ENCODE measurements at places on chromosomes 7 and 10.

DNA sequence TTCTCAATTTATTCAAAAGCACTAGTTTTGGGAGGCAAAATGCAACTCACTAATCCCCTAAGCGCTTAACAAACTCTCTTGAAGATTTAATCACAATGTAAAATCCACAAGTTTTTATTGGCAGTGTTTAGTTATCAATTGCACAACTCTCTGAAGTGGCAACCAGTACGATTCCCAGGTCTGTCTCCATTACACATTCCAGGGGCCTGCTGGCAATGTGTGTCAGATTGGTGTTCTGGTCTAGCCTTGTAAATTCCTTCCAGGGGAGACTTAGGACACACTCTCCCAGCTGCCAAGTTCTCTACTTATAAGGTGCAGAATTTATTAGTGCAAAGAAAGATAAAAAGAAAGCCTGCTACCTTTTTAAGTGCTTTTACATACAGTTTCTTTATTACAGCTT lies 164.7 kb upstream of the HPS1 start:
- DNase-seq: no peak

- DNase-seq: no peak
These were observed 135.4 kb upstream of the RSU1 start for GRCh38 chr10:16952610-16953009.

- no peak for DNase-seq
These were observed 12.1 kb downstream of the BRAT1 start for GRCh38 chr7:2542916-2543871.

GRCh38 chr7:126460664-126461063 lies 792.1 kb downstream of the GRM8 start:
- DNase-seq: no peak

DNA sequence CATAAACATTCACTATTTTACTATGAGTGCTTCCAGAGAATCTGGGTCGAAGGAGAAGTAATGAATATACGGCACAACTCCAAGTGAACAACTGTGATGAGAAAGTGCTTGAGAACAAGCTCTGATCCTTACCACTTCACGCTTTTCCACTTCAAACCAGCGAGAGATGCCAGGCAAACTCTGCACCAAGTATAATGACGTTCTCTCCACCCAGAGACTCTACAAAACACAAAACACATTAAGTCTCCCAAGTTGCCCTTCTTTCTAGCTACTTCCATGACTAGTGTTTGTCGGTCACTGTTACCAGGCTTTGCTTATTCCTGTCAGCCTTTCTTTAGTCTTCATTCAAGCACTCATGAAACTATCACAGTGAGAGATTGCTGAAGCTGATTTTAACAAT lies 193.1 kb upstream of the IMMP2L start:
- no peak for DNase-seq

DNA sequence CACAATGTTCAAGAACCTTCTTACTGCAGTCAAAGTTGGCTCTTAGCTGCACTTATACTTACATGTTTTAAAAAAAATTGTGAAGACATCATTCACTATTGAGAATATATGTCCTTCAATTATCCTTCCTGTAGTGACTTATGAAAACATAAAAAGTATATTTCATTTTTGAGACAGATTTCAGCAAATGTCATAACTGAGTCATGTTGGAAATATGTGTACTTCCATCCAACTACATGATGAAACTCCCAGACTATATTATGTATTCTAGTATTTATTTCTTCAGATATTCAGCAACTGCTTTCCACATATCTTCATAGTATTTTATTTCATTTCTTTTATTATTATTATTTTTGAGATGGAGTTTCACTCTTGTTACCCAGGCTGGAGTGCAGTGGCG lies 160.2 kb downstream of the ARHGAP12 start:
- no peak for DNase-seq

DNA sequence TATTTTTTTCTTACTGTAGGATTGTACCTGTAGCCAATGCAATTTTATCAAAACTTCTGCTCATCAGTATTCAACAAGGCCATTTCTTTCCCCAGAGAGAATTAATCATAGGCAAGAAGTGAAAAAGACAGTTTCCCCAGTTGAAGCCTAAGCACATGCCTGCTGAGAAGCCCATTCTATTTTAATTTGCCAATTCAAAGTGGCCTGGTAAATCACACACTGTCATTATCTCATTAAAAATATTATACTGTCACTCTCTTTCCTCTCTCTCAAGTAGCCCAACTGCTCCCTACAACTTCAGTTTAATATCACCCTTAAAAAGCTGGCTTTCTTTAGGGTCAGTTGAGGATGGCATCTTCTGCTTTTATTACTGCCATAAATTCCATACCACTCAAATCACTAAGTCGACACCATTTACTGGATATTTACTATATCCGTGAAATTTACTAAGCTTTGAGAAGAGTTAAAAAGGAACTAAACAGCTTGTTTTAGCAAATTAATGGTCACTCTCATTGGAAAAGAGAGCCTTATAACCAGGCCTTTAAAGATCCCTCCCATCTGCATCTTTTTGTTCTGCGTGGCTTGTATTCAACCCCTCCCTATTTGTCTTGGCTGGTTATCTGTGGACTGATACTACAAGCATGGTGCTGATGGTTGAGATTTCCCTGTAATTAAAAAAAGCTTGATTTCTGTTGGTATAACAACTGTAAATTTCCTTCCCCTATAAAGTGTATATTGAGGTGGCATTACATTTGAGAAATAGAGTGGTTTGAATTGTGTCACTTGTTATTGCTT lies 30.6 kb downstream of the COL28A1 start:
- no peak for DNase-seq
